ENCODE measurements at places on chromosomes 4 and X.
A peak's percentile ranks its signal among the peaks of the same experiment; 100 is the strongest.

- DNase-seq, result no peak
These were observed 1102.0 kb downstream of the C4orf33 start for GRCh38 chr4:130197946-130198345.

DNA sequence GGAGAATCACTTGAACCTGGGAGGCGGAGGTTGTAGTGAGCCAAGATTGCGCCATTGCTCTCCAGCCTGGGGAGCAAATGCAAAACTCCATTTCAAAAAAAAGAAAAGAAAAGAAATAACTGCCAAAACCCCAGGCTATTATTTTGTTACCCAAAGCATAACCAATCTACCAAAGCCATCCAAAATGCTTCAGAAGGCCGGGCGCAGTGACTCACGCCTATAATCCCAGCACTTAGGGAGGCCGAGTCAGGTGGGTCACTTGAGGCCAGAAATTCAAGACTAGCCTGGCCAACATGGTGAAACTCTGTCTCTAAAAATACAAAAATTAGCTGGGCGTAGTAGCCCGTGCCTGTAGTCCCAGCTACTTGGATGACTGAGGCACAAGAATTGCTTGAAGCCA is 49.8 kb downstream of the SMIM31 start:
- no peak for DNase-seq

DNA sequence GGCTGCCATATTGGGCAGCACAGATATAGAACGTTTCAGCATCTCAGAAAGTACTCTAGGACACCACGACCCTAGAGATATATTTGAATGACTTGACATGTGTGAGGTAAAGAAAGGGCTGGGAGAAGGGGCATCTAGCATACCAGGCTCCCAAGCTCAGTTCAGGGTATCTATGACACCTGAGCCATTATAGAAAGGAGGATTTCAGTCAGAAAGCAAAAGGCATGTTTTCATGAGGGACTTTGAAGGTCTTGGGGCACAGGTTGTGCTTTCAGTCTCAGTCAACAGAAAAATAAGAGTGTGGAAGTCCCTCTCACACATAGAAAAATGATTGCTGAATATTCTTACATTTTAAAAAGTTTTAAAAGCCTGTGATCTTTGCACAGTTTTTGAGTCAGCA is 51.6 kb downstream of the NIPAL1 start:
- DNase-seq, result no peak

GRCh38 chrX:85611926-85612325 is 232.5 kb upstream of the POF1B start:
- DNase-seq, result peak; percentile 10

DNA sequence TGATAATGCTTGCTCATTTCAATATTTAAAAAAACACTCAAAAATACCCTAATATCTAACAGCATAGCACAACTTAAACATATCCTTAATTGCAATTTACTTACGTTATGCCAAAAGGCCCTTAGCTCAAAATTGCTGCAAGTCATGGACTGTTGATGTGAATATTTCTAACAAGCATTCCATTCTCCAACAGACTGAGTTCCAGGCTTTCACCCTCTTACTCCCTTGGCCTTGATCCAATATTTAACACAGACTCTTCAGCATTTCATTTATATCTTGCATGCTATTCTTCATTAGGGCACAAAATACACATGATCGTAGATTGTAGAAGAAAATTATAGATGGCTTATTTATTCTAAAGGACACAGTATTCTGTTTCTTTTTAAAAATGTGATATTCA is 96.5 kb downstream of the RNF150 start:
- no peak for DNase-seq

DNA sequence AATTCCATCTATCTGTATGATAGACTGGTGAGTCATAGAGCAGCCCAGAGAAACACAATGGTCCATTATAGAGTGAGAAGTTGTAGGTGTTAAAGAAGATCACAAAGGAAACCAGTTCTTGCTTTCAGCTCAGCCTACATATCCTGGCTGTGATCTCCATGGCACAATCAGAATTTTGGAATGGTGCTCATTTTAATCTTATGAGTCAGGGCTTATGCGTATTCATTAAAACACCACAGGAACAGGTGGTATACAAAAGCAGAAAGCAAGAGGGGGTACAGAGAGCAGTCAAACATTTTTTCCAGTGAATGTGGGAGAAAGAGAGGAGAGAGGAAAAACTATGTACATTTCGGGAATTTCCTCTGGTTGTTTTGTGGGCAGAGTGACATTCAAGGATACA is 126.9 kb downstream of the MFAP3L start:
- no peak for DNase-seq

DNA sequence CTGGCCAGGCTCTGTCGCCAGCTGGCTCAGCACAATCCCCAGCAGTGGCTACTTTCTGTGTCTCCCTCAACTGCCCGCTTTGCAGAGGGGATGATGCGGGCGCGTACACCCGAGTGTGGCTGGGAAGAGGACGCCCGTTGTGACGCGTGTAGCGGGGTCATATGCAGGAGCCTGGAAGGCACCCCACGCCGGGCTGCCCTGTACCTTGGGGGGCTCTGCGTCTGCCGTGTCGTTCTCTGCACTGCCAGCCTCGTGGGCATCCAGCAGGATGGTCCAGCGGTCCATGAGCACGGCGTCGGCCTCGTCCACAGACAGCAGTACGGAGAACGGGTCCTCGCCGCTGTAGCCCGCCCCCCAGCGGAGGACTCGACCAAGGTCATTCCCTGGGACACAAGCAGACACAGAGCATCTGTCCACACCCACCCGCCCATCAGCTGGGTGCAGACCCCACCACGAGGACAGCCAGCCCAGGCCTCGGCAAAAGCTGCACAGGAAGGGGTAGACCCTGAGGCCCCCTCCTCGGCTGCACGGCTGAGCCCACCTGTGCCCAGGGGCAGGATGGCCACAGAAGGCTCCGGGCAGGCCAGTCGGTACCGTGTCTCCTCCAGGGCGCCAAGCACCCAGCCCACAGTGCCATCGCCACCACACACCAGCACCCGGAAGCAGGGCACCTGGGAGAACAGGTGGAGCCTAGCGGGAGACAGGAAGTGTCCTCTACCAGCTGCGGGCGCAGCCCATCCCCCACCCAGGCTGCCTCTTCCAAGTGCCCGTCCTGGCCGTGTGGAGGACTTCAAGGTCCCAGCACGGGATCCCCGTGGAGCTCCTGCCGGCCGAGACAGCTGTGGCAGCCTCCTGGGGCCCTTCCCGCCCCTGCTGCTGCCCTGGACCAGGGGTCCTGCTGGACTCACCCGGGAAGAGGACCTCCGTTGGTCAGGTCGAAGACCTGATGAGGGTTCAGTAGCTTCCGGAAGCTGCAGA is 10.8 kb downstream of the DGKQ start:
- DNase-seq, result no peak

DNA sequence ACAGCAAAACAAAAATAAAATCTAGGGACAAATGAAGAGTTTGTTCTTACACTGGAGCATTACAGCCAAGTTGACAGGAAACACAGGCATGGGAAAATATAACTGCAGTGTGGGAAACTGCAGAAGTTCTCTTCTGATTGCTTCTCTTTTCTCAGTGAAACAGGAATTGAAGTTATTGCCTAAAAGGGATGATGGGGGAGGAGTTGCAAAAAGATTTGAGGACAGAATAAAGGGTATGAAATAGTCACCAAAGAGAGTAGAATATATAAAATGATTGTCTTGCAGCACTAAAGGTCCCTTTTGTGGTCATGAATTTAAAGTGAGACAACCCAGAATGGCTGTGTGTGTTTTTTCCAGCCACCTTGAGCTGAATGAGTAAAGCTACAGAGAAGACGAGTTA is 103.7 kb downstream of the JADE1 start:
- no peak for DNase-seq

- no peak for DNase-seq
These were observed 12.4 kb downstream of the LIMCH1 start for GRCh38 chr4:41550308-41550707.

- no peak for DNase-seq
These were observed 124.4 kb upstream of the PUDP start for GRCh38 chrX:7272346-7272745.

GRCh38 chr4:155248002-155248896 is 39.8 kb downstream of the NPY2R start:
- no peak for DNase-seq

DNA sequence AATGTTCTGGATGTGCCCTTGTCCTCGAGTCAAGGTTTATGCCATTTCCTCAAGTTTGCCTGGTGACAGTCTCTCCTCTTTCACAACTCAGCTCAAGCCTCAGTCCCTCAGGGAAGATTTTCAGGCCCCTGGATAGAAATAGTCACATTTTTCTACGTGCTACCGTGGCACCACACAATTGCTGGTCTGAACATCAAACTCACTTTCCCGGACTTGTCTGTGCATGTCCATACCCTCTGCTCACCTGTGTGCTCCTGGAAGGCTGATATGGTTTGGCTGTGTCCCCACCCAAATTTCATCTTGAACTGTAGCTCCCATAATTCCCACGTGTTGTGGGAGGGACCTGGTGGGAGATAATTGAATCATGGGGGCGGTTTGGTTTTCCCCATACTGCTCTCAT is 129.7 kb downstream of the HS3ST1 start:
- no peak for DNase-seq

DNA sequence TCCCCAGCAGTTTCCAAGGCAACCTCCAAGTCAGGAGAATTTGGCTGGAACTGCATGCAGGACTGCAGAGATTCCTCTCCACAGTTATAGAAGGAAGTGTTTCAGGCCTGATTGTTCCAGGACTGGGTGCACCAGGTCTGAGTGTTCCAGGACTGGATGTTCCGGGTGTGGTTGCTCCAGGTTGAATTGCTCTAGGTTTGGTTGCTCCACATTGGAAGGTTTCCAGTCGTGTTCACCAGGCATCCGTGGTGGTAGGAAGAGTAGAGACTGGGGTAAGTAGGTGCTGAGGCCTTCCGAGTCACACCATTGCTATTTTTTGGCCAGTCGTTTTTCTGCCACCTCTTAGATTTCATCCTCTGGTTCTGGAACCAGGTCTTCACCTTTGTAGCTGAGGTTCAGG is 105.4 kb downstream of the MSN start:
- no peak for DNase-seq

GRCh38 chr4:78953231-78953630 is 14.0 kb upstream of the PAQR3 start:
- DNase-seq, result no peak

DNA sequence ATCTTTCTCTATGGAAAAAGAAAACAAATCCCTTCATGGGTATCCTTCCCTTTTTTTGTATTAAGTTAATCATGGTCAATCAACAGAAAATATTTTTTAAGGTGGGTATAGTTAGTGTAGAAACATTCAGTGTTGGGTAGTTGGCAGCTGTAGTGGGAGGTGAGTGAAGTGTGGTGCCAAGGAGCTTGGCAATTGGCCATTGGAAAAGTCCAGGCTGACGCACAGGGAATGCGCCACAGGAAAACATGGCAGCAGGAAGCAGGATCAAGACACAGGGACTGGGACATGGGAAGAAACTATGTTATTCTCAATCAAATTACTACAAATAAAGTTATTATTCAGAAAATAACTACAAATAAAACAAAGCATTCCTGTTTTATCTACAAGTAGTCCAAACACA is 20.0 kb downstream of the PALLD start:
- DNase-seq, result no peak
